ENCODE measurements at places on chromosomes 1 and 21. TPM values are rescaled to one million over a fixed set of nuclear protein-coding genes. Genes with fewer than 3 reads are reported as not detected.

NTMT2 gene
- not detected for total RNA-seq

EFNA3 gene
- 4.6 TPM for total RNA-seq

ATXN7L2 gene
- total RNA-seq: 1.6 TPM

BACH1 gene
- total RNA-seq: 3.3 TPM

FCRL6 gene
- total RNA-seq: not detected

EDEM3 gene
- 8.4 TPM for total RNA-seq

SPRR2A gene
- total RNA-seq: not detected

PCAT6 gene
- 3.0 TPM for total RNA-seq

RXRG gene
- not detected for total RNA-seq

MFSD2A gene
- total RNA-seq: 4.1 TPM

OR2T33 gene
- total RNA-seq: not detected

S100A3 gene
- total RNA-seq: 97.4 TPM

ZZZ3 gene
- 17.3 TPM for total RNA-seq
